ENCODE measurements at places on chromosomes 5 and 9. TPM values are rescaled to one million over a fixed set of nuclear protein-coding genes. Genes with fewer than 3 reads are reported as not detected.

DNA sequence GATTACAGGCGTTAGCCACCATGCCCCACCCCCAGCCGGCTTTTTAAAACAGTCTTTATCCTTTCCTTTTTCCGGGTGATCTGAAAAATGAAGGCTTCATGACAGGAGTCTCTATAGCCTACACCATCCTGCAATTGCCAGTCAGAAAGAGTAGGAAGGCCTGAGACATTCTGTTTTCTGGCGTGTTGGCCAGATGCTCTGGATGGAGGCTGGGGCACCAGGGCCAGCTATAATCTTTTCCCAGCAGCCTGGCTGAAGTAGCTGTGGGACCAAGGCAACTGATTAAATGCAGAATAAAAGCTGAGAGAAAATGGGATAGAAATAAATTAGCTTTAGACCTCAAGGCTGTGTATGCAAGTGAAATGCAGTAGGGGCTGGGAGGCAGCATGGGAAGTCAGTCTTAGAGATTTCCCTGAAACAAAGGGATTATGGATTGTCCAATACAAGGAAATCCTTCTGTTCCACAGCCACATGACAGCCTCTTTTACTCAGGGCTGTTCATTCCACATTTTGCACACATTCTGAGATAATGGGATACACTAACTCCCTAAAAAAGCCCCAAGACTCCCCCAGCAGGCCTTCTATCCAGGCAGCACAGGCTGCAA, 116.0 kb upstream of the LRRTM2 start:
- H3K36me3 ChIP-seq: no peaks in the 10 kb centered on the region
- no peaks in the 10 kb centered on the region for H3K27me3 ChIP-seq

- no peaks in the 10 kb centered on the region for H3K27me3 ChIP-seq
- H3K4me3 ChIP-seq: no peak overlapping the region
- no peak overlapping the region for H3K27ac ChIP-seq
Observed at GRCh38 chr5:82522897-82523296, 244.7 kb upstream of the RPS23 start.

DNA sequence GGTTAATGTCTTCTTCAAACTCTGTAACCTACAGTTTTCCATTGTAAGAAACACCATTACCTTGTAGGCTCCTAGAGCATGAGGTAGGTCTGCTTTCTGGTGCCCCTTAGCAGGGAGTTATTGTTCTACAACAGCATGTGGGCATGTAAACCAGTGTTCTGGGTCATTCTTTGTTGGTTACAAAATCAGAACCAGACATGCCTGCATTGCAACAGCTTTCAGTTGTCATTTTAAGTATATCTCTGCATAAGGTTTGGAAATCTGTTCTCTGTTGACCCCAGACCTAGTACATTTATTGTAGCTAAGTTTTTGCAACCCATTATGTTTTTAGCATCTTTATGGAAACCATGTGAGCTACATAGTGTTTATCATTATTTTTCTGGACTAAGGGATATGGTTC, 10.9 kb downstream of the RGMB start:
- H3K27me3 ChIP-seq: no peaks in the 10 kb centered on the region
- peaks cover 94% of the 10 kb centered on the region for H3K4me1 ChIP-seq
- no peak overlapping the region for H3K27ac ChIP-seq
- DNase-seq: no peak

DNA sequence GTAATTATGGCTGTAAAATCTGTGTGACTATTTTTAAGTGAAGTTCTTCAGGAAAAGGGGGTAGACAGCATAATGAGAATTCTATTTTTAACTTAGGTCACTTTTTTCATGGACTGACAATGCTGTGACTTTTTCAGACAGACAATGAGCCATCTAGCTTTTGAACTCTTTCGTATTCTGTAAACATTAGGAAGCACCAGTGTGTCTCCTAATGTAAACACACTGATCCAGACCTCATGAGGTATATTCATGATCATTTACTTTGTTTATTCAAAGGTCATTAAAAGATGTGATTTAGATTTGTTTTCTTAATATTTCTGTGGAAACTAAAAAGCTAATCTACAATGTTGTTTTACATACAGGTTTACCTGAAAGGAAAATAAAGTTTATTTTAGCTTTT, 352.6 kb downstream of the ADGRV1 start:
- no peak for DNase-seq
- no peaks in the 10 kb centered on the region for H3K36me3 ChIP-seq
- H3K4me1 ChIP-seq: no peaks in the 10 kb centered on the region
- H3K27ac ChIP-seq: no peak overlapping the region
- H3K27me3 ChIP-seq: no peaks in the 10 kb centered on the region

GRCh38 chr5:95668216-95668615, 14.6 kb downstream of the SPATA9 start:
- H3K27me3 ChIP-seq: no peaks in the 10 kb centered on the region
- H3K4me3 ChIP-seq: no peak overlapping the region
- DNase-seq: no peak
- no peak overlapping the region for H3K27ac ChIP-seq

DNA sequence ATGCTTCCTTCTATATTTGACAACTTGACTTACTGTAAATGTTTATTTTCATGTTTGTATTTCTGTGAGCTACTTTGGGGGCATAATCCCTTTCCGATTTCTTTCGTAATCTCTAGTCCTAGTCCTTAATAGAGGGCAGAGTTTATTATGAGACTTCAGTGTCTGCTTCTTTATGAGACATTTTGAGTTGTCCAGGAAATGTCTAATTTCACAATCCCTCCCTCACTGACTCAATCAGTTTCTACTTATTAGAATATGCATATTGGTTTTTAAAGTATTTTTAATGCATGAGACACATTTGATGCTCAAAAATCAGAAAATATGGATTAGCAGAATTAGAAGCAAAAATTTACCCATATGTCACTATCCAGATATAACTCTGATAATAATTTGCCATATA, 160.9 kb downstream of the FOCAD start:
- no peaks in the 10 kb centered on the region for H3K27me3 ChIP-seq
- no peaks in the 10 kb centered on the region for H3K36me3 ChIP-seq
- no peaks in the 10 kb centered on the region for H3K4me1 ChIP-seq
- H3K4me3 ChIP-seq: no peak overlapping the region
- no peak overlapping the region for H3K27ac ChIP-seq

GRCh38 chr5:121841892-121842291, 9.8 kb upstream of the FTMT start:
- H3K4me3 ChIP-seq: no peak overlapping the region
- H3K27ac ChIP-seq: no peak overlapping the region
- H3K27me3 ChIP-seq: no peaks in the 10 kb centered on the region
- DNase-seq: no peak
- no peaks in the 10 kb centered on the region for H3K4me1 ChIP-seq
- H3K36me3 ChIP-seq: no peaks in the 10 kb centered on the region

DNA sequence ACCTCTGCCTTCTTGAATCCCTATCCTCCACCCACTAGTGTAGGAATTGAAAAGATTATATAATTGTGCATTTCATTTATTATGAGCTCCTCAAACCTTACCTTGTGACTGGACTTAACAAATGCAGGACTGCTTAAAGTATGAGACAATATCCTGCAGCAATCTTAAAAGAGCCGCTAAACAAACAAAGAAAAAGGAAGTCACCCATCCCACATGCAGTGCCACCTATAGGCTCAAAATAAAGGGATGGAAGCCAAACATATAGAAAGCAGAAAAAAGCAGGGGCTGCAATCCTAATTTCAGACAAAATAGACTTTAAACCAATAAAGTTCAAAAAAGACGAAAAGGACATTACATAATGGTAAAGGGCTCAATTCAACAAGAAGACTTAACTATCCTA, 8.7 kb downstream of the PCAT7 start:
- no peak overlapping the region for H3K27ac ChIP-seq
- peaks cover 5% of the 10 kb centered on the region for H3K27me3 ChIP-seq
- no peak overlapping the region for H3K4me3 ChIP-seq
- H3K36me3 ChIP-seq: no peaks in the 10 kb centered on the region

DNA sequence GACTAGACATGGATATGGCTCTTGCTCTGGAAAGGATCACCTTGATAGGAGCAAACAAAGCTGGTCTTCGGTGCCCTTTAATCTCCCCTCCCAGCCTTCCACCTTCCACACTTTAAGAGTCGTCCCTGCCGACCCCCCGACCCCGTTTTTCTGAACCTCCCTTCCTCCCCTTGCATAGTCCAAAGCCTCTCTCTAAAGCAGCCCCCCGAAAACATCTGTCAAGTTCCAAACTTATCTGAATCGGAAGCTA, 423 bp upstream of the NUP214 start:
- peaks cover 26% of the 10 kb centered on the region for H3K36me3 ChIP-seq
- H3K27ac ChIP-seq: peak overlapping the region; percentile 85
- H3K27me3 ChIP-seq: no peaks in the 10 kb centered on the region
- H3K4me1 ChIP-seq: peaks cover 20% of the 10 kb centered on the region
- no peak for DNase-seq
- H3K4me3 ChIP-seq: peak overlapping the region; percentile 81

ZFP62 gene
- 35.5 TPM for total RNA-seq

EDIL3 gene
- 21.5 TPM for total RNA-seq

ZNF608 gene
- 7.0 TPM for total RNA-seq

STKLD1 gene
- 2.3 TPM for total RNA-seq
